Activated CD8-positive, alpha-beta memory T cell treated with anti-CD3 and anti-CD28 coated beads for 1 hour (primary cell): ENCODE measurements at places on chromosomes 5 and 9.

DNA sequence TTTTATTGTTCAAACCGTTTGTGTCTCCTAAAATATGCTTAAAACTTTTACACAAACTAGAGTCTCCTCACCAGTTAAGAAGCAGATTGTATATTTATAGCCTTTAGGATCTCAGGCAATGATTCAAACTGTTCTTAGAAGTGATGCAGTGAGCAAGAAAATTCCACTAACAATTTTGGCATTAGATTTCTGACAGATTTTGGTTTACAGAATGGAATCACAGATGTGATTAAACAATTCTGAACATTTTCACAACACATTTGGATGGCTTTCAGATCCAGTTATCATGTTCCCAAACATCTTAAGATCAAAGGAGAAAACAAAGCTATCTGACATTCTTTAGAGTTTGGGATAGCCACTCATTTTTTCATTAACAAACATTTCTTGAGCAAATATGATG lies 181.7 kb upstream of the RIOK2 start:
- DNase-seq = no peak

- DNase-seq = no peak
These were observed 6.5 kb downstream of the LIX1 start for GRCh38 chr5:97135868-97136267.

DNA sequence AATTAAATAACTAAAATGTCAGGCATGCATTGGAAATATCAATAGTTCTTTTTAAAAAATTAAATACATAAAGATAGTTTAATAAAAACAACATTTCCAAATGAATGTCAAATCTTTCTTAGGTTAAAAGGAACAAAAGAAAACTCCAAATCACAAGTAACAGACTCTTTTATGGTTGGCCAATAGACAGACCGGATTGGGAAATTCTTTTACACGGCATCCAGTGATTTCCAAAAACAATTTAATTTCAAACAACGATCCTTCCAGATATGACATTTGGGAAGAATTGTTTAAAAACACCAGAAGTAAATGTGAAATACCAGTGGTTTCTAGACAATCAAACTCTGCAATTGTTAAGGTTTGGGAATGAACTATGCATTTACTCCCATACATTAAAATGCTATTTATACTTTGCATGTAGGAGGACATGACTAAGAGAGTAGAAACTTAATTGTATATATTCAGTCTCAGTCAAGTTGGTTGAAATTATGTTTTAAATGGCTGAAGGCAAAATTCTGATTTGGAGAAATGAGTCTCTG lies 32.8 kb downstream of the ZNF474 start:
- DNase-seq = no peak

- DNase-seq = no peak
These were observed 146.4 kb upstream of the PPP1R26 start for GRCh38 chr9:135332979-135333748.

GRCh38 chr5:102778478-102778877 lies 23.4 kb downstream of the PAM start:
- DNase-seq = no peak
